Activated T-cell treated with anti-CD3 and anti-CD28 coated beads, Interleukin-2, amount 50 U/mL, for 72 hours (primary cell): ENCODE measurements at places on chromosomes 5 and 9. TPM values are rescaled to one million over a fixed set of nuclear protein-coding genes. Genes with fewer than 3 reads are reported as not detected.

Gene SLC25A2
- total RNA-seq = 0.63 TPM

Gene NEUROG1
- total RNA-seq = not detected

GRCh38 chr5:132251220-132251725, 6.2 kb upstream of the PDLIM4 start:
- DNase-seq = no peak

- no peak for DNase-seq
Measured at GRCh38 chr5:17398431-17398830, 99.6 kb upstream of the TAF11L2 start.

DNA sequence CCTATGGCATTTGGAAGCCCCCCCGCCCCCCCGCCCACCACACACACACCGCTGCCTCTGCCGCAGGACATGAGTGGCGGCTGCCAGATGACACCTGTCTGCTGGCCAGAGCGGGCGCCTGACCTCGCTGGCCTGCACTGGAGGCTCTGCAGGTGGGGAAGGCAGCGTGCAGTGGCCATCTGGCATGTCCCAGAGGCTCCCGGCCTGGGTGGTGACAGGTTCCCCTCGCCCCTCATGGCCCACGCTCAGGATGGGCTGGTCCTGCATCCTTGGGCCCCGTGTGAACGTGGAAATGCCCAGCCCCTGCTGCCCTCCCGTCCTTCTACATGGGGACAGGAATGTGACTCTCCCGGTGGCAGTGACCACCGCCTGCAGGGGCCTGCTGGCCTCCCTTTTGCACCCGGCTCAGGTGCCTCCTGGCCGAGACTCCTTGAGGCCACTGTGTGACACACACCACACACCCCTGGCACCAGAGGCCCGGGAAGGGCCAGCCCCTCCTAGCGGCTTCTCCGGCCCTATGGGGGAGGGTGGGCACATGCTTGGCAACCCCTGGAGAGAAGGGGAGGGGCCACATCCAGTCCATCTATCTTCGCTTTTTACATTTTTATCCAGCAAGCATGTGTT, 30.3 kb downstream of the IRX4 start:
- no peak for DNase-seq

GRCh38 chr5:77546-77945, 14.4 kb upstream of the PLEKHG4B start:
- DNase-seq = no peak
